Stimulated activated CD8-positive, alpha-beta memory T cell treated with anti-CD3 and anti-CD28 coated beads, Interleukin-2, amount 100 ng/mL, for 48 hours (primary cell): ENCODE measurements at places on chromosomes 6 and 20.

DNA sequence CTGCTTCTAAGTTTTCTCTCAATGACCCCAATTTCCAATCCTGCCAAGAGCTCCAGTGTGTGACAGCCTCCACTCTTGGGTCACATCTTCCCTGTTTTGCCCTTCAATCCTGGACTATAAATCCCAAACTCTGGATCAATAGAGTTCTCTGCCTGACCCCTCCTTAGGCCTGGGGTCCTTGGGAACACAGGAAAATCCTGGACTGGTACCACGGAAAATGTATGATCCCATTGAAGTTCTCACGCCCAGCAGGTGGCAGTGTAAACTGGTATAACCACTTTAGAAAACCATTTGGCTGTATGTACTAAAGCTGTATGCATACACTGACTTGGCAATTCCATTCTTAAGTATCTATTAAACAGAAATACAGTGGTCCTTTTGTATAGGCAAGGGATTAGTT is 98.0 kb downstream of the SNAP25 start:
- DNase-seq = no peak

- DNase-seq = no peak
Measured at GRCh38 chr6:112786801-112787200, 439.7 kb downstream of the RFPL4B start.

DNA sequence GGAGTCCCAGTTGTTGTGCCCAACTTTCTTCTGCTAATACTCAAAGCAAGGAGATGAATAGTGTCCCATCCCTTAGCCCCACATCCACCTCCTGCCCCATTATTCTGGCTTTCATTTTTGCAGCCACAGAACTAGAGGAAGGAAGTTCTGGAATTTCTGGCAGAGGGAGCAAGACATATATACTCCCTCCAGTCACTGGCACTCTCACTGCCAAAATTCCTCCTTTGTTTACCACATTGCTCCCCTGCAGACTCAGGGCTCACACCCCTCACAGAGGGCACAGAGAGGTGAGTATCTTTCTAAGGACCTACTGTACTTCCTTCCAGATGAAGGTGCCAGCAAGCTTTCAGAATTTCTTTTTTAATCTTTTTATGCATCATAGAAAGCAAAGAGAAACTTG is 168.0 kb upstream of the ID4 start:
- DNase-seq = no peak

- no peak for DNase-seq
Measured at GRCh38 chr6:3856576-3856975, 7.4 kb downstream of the FAM50B start.

GRCh38 chr6:112015725-112016124 is 38.2 kb upstream of the CCN6 start:
- no peak for DNase-seq

- DNase-seq = no peak
Measured at GRCh38 chr20:53598140-53599043, 4.8 kb upstream of the ZNF217 start.

DNA sequence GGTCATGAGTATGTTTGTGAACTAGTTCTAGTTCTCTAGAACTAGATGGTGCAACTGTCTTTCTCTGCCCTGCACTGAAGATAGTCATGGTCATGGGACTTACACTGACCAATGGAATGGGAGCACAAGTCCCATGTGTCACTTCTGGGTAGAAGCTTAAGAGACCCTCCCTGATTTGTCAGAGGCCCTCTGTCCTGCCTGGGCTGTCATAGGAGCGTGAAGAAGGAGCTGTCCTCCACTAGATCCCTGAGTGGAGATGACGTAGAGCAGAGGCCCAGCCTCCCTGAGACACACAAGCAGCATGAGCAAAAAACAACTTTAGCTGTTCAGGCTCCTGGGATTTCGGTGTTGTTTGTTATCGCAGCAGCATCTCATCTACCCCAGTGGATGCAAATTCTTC is 514.5 kb downstream of the PREX1 start:
- DNase-seq = no peak

DNA sequence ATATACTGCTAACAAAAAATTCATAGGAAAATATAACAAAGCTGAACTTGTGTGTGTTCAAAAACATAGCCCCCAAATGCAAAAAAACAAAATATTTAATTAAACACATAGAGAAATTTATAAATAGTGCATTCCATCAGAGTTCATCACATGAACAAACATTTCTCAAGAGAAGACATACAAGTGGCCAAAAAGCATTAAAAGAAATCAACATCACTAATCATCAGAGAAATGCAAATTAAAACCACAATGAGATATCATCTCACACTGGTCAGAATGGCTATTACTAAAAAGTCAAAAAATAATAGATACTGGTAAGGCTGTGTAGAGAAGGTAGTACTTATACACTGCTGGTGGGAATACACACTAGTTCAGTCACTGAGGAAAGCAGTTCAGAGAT is 39.6 kb upstream of the ADGRG6 start:
- DNase-seq = no peak

GRCh38 chr20:45345104-45345936 is 2.9 kb downstream of the SDC4 start:
- DNase-seq = no peak

DNA sequence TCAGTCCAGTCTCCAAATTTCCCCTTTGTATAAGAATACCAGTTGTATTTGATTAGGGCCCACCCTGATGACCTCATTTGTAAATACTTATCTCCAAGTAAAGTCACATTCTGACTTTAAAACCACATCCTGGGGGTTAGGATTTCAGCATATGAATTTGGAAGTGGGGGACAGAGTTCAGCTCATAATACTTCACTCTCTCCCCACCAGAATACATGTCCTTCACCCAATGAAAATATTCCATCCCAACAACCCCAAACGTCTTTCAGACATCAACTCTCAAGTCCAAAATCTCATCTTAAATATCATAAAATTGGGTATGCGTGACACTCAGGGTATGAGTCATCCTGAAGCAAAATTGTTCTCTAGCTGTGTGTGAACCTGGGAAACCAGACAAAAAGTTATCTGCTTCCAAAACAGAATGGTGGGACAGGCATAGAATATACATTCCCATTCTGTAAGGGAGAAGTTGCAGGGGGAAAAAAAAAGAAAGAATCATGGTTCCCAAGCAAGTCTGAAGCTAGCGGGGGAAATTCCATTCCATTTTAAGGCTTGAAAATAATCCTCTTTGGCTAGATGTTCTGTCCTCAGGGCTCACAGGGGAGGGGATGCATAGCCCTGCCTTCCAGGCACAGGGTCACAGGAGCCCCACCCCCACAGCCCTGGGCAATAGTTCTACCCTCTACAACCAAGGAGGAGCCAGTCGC is 113.9 kb downstream of the ADAT2 start:
- DNase-seq = no peak

DNA sequence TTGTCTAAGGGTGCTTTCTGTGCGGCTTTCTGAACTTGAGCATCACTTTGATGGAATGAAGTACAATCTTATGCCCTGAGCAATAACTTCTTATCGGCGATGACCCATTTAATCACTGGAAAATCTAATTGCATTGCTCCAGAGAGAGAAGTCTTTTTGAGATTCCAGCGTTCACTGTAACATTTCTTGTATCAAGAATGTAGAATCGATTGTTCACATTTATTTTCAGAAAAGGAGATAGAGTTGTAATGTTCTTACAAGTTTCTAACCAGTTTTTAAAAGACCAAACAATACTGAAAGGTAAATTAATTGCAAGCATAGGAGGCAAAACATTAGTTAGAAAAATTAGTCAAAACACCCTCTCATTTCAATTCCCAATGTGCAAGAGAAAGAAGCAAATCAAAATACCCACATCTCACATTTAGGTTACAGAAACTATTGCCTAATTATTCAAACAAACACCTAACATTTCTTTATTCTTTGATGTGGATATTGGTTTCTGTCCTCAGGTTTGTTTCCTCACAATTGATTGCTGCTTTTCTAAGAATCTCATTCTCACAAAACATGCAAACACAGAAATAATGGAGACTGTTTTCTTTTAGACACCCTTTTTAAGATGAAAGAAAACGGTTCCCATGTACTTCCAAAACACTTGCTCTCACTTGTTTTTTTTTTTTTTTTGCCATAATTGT is 14.8 kb upstream of the PRDM13 start:
- no peak for DNase-seq

DNA sequence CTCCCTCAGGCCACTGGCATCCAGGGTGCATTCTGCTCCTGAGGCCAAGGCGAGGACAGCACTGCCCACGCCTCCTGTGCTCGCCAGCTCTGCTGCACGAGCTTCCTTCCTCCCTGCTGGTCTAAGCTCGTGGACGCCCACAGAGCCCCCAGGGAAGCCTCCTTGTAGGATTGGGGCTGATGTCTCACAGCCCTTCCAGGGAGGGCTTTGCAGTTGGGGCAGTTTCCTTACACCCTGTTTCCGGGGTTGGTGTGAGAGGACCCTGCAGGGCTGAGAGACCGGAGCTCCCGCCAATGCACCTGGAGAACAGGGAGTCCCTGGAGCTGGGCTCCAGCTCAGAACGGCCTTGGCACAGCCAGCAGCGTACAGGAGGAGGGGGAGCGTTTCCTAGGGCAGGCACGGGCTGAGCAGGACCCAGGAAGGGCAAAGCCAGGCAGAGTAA is 172.4 kb upstream of the PDE10A start:
- DNase-seq = no peak

DNA sequence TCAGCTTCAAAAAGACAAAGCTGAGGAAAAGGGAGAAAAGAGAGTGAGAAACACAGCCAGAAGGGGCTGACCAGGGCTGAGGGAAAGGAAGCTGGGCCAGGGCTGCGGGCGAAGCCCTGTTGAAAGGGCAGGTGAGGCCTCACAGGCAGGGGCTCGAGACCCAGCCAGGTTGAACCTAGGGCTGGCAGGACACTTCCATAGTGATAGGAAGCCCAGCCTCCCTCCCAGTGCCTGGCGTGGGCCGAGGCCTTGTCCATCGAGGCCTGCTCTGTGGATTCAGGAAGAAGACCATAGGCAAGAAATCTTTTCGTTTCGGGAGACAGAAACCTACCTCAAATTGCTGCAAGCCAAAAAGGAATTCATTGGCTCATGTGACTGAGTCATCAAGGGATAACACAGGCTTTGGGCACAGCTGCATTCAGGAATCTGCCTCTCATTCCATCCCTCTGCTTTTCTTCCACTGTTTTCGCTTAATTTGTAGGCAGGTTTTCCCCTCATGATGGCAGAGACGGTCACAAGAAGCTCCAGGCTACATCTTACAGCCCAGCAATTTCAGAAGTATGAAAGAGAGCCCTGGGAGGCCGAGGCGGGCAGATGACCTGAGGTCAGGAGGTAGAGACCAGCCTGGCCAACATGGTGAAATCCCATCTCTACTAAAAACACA is 311.1 kb upstream of the SULF2 start:
- no peak for DNase-seq

GRCh38 chr20:58405504-58406291 is 16.7 kb downstream of the VAPB start:
- no peak for DNase-seq

- no peak for DNase-seq
Measured at GRCh38 chr6:131285548-131285947, 150.3 kb downstream of the AKAP7 start.

DNA sequence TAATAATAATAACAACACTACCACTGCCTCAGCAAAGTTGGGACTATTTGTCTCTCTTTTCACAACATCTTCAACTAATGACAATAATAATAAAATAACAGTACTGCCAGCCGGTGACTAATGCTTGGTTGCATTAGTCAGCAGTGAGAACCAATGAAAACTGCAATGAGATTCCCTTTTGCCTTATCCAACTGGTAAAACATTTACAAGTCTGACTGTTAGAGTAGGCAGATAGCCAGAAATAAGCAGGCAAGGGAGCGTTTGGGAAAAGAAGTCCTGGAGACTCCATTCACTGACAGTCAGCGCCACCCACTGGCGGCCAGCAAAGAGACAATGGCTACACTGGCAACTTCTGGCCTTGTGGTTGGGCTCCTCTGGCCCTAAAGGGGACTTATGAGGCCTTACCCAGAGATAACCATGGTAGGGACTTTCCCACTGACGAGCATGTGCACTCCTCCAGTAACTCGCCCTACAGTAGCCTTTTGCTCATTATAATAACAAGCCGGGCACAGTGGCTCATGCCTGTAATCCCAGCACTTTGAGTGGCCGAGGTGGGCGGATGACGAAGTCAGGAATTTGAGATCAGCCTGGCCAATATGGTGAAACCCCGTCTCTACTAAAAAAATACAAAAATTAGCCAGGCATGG is 3.4 kb upstream of the NSFL1C start:
- DNase-seq = peak; percentile 22

GRCh38 chr20:58626051-58626450 is 25.0 kb upstream of the STX16 start:
- DNase-seq = no peak

DNA sequence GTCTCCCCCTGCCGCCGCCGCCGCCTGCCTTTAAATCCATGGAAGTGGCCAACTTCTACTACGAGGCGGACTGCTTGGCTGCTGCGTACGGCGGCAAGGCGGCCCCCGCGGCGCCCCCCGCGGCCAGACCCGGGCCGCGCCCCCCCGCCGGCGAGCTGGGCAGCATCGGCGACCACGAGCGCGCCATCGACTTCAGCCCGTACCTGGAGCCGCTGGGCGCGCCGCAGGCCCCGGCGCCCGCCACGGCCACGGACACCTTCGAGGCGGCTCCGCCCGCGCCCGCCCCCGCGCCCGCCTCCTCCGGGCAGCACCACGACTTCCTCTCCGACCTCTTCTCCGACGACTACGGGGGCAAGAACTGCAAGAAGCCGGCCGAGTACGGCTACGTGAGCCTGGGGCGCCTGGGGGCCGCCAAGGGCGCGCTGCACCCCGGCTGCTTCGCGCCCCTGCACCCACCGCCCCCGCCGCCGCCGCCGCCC is 474 bp downstream of the CEBPB start:
- peak; percentile 54 for DNase-seq

DNA sequence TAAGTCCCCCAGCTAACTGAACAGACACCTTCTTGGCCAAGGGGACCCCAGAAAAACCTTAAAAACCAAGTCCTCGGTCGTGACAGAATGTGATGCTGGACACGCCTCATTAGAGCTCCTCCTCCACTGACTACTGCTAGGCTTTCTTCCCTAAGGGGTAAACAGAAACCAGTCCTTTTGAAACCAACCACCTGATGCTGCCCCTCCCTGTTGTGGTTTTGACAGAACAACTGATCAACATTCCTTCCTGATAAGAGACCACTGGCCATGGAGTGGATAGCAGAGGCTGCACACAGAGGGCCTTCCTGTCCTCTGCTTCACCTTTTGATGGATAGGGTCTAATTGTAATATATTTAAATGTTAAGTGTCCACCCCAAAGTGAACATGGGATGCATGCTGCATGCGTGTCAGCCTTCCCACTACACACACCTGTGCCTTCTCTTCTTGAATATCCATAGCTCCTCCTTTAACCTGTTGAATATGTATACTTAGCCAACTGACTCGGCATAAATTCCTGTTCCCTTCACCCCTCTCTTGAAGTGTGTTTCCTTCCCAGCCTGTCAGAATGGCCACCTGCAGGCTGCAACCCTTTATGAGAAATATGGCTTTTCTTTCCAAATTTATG is 27.9 kb upstream of the SLC2A12 start:
- no peak for DNase-seq

DNA sequence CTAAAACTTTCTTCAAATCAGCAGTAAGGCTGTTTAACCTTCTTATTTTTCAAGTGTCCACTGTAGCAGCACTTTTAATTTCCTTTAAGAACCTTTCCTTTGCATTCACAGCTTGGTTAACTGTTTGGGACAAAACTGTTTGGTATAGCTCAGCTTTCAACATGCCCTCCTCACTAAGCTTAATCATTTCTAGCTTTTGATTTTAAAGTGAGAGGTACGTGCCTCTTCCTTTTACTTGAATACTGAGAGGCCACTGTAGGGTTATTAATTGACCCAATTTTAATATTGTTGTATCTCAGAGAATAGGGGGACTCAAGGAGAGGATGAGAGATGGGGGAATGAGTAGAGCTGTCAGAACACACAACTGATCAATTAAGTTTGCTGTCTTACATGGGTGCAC is 129.5 kb upstream of the MMS22L start:
- no peak for DNase-seq

- DNase-seq = no peak
Measured at GRCh38 chr20:51409192-51409880, 133.2 kb downstream of the NFATC2 start.
